ENCODE measurements at places on chromosomes 6 and 20.

- no peak for DNase-seq
Measured at GRCh38 chr20:24011282-24011681, 22.7 kb upstream of the GGTLC1 start.

- no peak for DNase-seq
Measured at GRCh38 chr20:55880361-55880760, 125.0 kb downstream of the CBLN4 start.

- no peak for DNase-seq
Measured at GRCh38 chr20:56722042-56722441, 92.9 kb downstream of the TFAP2C start.

- no peak for DNase-seq
Measured at GRCh38 chr6:134373282-134373922, 55.5 kb upstream of the SGK1 start.

GRCh38 chr6:110529907-110530306, 53.5 kb upstream of the SLC22A16 start:
- DNase-seq = no peak

DNA sequence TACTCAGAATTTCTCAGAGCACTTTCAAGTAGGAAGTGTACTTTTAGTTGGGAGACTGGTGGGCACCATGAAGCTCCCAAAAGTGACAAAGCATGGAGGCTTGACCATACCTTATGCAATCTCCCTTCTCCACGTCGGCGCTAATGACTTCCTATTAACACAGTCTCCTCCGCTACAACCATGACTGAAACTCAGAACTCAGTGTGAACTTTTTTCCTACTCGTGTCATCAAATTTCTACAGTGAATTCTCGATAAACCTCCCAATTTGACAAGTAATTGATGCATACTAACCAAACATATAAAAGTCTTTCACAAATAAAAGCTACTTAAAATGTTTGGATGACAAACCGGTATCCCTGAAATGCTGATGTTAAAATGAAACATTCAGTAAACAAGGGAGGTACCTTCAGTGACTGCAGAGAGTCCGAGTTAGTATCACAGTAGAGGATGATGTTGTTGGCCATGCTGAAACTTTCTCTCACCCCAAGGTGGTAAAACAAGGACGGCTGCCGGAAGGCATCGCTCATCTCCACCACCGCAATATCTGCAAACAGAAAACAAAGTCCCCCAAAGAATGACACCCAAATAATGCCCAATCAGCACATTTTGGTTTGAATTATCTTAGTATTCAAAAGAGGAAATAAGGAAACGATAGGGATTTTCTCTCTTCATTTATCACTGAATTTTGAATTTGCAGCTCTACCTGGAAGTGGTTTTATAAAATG, 72.1 kb downstream of the MAP3K5 start:
- DNase-seq = no peak

GRCh38 chr6:109239160-109239559, 143.1 kb downstream of the CD164 start:
- DNase-seq = no peak

DNA sequence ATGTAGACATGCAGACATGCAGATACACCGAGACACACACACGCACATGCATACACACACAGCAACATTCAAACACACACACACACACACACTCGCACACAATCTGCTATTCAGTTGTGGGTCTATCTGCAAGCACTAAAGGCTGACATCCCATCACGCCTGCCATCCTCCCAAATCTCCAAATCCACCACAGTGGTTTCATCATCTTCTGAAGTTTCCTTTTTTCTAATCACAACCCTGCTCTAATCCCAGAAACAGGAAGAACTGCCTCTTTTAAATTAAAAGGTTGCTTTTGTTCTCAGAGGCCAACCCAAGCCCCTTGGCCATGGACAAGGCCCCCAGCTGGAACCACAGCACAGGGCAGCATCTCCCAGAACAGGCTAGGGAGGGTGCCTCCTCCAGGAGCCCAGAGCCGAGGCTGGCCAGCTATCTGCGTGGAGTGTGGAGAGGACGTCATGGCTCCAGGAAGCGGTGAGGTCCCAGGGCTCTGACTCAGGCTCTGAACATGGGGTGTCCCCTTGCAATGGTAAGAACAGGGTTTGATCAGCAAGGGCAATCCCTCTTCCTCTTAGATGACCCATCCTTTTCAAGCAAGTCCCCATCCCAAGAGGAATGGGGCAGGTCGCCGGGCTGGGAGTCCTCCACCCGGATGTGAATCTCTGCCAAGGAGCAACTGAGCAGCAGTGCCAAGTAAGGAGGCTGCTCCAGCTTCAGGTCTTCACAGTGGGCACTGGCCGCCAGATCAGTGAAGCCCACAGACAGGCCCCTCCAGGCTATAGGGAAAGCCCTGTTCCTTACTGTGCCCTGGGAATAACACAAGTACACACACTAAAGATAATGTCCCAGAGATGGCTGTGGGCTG, 14.7 kb downstream of the FOXF2 start:
- no peak for DNase-seq

DNA sequence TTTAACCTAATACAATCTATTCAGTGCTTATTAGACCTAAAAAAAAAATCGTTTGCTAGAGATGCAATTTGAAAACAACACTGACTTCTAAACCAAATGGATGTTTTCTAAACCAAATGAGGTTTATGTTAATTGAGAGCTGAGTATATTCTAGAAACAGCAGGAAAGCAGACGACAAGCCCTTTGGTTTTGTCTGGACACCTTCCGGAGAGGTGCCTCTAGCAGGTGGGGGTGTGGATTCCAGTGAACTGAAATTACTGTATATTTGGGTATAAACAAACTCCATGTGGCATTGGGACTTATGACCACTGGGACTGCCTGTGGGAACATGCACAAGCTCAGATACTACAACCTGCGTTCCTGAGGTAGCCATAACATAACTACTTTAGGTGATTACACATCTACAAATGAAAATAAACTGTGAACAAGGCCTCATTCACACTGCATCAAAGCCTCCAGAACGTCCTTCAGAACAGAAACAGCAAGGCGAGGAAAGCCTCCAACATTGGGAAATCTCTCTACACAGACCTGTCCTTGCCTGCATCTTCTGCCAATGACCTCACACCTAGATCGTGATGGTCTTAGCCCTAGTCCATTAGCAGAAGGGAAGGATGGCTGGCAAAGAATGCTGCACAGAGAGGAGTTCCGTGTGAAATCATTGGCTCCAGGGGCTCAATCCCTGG, 206.8 kb upstream of the FOXQ1 start:
- no peak for DNase-seq

DNA sequence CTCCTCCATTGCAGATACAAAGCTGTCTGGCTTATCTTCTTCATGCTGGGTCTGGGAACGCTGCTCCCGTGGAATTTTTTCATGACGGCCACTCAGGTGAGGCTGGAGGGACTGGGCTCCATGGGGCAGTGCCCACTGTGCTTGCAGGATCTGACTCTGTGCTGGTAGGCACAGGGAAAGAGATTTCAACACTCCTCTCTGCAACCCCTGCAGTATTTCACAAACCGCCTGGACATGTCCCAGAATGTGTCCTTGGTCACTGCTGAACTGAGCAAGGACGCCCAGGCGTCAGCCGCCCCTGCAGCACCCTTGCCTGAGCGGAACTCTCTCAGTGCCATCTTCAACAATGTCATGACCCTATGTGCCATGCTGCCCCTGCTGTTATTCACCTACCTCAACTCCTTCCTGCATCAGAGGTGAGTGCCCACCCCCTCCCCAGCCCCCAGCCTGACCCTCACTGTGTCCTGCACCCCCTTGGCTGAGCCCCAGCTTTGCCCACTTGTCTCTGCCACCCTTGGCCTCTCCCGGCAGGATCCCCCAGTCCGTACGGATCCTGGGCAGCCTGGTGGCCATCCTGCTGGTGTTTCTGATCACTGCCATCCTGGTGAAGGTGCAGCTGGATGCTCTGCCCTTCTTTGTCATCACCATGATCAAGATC, 6.1 kb downstream of the SLC29A1 start:
- DNase-seq = no peak

DNA sequence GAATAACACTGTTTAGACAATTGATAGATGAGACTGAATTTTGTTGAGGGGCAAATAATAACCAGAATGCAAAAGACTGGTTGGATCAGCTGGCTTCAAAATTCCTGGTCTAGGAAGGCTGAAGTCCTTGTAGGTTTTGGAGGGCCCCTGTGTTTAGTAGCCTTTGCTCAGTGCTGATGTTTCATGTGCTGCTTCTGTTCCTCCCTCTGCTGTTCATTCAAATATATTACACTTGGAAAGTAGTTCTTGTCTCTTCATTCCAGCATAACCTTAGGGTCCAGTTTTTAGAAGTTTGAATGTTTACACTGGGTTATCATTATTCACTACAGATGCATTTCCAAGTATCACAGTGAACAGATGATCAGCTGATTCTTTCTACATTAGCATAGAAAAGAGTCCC, 72.5 kb downstream of the FLRT3 start:
- peak; percentile 34 for DNase-seq

DNA sequence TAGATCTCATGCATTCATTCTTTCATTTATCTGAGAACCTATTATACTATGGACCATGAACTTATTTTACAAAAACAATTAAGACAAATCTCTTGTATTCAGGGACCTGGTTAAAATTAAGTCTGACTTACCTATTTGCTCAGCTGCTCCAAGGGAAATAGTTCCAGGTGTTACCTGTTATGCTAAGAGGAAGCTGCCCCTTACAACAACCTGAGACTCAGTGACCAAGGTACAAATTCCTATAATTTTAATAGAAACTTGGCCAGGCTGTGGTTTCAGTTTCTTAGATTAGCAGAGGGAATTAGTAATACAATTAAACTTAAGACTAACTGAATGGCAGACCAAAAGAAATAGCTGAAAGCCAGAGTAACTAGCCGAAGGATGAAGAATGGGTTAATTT, 48.2 kb upstream of the GMPR start:
- DNase-seq = no peak

- peak; percentile 39 for DNase-seq
Measured at GRCh38 chr6:154555073-154555677, 44.7 kb upstream of the CNKSR3 start.

DNA sequence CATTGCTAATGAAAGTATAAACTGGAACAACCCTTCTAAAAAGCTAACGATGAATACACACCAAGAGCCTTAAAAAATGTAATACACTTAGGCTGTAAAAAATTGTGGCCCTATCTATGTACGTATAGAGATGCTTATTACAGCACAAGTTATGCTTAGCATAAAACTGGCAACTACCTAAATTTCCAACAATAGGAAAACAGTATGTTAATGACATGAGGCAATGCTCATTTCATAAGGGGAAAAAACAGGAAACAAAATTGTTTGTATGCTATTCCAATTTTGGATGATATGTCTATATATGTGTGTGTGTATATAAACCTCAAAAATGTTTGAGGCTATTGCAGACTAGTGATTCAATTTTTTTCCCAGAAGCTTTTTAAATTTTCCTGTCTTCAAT, 82.5 kb downstream of the DTNBP1 start:
- no peak for DNase-seq

GRCh38 chr20:35207950-35208611, 18.4 kb upstream of the MMP24 start:
- DNase-seq = peak; percentile 69

GRCh38 chr20:7829776-7830175, 110.5 kb downstream of the HAO1 start:
- no peak for DNase-seq

- no peak for DNase-seq
Measured at GRCh38 chr6:135159531-135159930, 21.6 kb upstream of the MYB start.

GRCh38 chr20:17856024-17856564, 112.5 kb downstream of the SNX5 start:
- DNase-seq = peak; percentile 99

DNA sequence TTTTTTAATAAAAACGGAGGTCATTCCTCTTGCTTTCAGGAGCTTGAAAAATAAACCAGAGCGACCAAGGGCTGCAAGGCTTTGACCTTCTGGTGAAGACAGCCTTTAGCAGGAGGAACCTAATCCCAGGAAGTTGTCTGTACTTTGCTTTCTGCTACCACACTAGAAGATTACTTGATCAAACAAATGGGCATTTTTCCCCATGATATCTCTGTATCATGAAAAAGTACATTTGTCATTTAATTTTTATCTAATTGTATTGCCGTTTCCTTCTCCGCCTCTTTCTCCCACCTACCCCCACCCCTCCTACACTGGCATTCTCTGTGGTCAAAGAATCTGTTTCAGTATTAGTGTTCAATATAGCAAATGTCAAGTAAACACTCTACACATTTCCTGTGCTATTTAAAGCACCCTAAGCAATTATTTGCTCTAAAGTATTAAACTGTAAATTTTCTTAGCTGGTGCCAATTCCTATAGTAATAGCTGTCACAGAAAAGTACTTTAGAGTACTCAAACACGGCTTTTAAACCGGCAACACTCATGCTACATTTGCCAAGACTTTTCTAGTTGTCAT, 29.7 kb downstream of the ATXN1 start:
- no peak for DNase-seq

DNA sequence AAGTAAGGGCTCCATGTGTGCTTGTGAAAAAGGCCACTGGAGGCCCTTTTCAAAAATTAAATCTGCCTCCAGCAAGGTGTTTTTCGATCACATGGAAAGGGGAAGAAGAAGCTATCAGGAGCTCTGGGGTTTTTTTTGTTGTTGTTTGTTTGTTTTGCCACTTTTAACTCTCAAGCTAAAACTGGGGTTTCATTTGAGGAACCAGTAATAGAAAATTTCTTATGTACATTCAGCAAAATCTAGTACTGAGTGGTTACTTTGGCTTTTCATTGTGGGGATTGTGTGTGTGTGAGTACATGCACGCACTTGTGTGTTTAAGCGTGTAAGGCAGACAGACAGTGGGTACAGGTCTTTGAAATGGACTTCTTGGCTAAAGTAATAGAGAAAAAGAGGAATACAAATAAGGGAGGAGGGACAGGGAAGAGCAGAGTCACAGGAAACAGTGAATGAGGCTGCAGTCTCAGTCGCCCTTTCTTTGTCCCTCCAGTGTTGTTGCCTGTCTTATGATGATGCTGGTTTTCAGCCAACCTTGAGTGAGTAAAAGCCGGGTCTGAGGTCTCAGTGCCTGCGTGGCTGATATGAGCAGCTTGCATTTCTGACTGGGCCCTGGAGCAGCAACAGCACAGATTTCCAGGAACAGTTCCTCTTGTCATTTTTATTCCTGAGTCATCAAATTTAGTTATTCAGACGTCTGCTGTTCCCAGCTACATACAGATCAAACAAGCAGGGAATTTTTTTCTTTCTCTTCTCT, 26.2 kb downstream of the SLC16A10 start:
- DNase-seq = no peak

DNA sequence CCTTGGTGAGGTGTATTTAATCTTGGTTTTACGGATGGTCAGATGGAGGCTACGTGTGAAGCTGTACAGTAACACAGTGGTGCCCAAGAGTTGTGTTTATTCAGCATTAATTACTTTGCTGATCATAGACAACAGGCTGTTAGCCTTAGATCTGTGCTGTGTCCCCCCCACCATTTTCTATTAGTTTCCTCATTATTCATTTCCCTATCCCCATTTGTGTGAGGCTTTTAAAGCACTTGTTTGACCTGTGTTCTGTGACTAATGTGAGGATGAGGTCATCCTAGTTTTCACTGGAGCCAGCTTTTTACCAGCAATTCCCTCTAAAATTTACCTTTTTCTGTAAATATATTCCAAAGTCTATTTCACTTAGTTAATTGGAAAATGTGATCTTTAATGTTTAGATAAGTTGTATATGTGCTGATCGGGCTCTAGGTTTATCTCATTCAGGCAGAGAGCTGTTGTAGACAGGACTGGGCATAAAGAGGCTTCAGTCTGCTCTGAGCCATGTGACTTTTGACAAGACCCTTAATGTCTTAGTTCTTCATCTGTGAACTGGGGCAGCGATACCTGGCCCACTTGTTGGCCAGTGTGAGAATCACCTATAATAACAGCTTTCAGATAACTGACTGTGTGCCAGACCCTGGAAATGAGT, 8.4 kb downstream of the MAPRE1 start:
- no peak for DNase-seq

GRCh38 chr6:170227521-170227983, 63.3 kb downstream of the DLL1 start:
- DNase-seq = no peak
